ENCODE measurements at places on chromosomes 11 and 22. TPM values are rescaled to one million over a fixed set of nuclear protein-coding genes. Genes with fewer than 3 reads are reported as not detected.

The CRYAB gene
- total RNA-seq = 1.4 TPM

The SLN gene
- total RNA-seq = not detected

The SLC37A2 gene
- total RNA-seq = 2.2 TPM

The INPPL1 gene
- 125 TPM for total RNA-seq

The OR4D5 gene
- total RNA-seq = not detected

The CCDC86 gene
- total RNA-seq = 49.4 TPM

The PTPN5 gene
- total RNA-seq = 6.7 TPM

The GDPD4 gene
- total RNA-seq = not detected

The TPBGL gene
- 0.60 TPM for total RNA-seq

The ADAMTS15 gene
- 3.7 TPM for total RNA-seq

The PGR gene
- 0.05 TPM for total RNA-seq

The MPZL2 gene
- total RNA-seq = 1.4 TPM
